ENCODE measurements at places on chromosomes 4 and X. TPM values are rescaled to one million over a fixed set of nuclear protein-coding genes. Genes with fewer than 3 reads are reported as not detected.

Gene GJB1
- under 0.01 TPM for total RNA-seq

Gene ZNF141
- 51.4 TPM for total RNA-seq

Gene ZMAT1
- 12.5 TPM for total RNA-seq

Gene HTN1
- total RNA-seq: not detected

Gene NAP1L3
- total RNA-seq: 100 TPM

Gene TET2
- total RNA-seq: 29.5 TPM

Gene GRSF1
- total RNA-seq: 42.8 TPM

Gene STATH
- not detected for total RNA-seq

Gene PPP4R3C
- not detected for total RNA-seq

Gene MAGEB1
- not detected for total RNA-seq
